ENCODE measurements at places on chromosomes 7 and 10.

DNA sequence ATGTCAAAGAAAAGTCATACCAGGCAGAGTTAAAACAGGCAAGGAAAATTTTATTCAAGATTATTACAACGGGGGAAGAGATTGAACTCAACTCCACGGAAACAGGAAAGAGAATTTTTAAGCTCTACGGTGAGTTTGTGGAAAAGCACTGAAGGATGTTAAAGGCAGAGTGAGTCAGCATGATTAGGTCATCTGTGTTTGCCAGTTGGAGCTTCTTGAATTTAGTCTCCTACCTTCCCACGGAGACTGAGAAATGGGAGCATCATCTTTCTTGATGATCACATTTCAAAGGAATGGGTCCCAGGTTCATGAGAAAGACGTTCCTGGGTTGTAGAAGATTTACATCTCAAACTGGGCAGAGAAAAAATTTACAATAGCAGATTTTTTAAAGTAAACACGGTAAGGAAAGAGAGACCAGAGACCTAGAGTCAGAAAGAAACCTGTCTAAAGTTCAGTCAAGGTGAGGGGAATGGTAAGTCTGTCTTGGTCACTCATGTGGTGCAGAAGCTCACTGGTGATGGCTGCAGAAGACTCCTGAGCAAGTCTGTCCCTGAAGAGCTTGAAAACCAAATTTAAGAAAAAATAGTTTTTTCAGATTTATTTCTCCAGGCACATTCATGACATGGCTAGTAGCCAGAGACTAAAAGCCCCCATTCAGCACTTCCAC, 516.9 kb upstream of the LRRN3 start:
- no peak for DNase-seq

GRCh38 chr10:86340176-86340990, 26.2 kb downstream of the GRID1 start:
- no peak for DNase-seq

DNA sequence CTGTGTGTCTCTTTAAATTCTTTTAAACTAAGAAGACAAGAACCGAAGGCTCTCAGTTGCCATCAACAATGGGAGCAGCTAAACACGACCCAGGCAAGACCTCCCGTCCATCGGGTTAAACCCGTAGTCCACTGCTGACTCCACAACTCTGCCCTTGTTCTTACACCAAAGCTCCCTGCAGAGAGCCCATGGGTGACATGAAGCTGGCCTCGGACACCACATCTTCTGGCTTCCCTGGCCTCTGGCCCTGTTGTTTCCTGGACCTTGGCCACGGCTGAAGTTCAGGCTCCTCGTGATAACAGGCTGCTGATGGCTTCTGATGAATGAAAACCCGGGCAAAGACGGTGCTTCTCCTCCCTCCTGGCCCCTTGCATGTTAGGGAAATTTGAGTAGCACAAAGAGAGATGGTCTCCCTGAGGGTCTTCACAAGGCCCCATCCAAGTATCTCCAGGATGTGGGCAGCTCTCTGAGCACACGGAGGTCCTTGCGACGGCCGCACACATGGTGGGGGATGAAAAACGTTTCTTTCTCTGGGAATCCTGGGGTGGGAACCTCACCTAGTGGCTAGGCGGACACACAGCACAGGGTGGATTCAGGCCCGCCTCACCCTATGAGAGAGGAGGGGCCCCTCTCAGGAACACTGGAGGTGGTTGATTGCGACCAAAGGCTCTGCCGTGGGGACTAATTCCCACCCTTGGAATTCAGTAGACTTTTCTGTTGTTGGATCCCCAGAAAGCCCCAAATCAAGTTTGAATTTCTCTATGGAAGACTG, 271.1 kb downstream of the ADARB2 start:
- no peak for DNase-seq

- DNase-seq: no peak
Observed at GRCh38 chr10:130243015-130243414, 106.8 kb downstream of the GLRX3 start.

DNA sequence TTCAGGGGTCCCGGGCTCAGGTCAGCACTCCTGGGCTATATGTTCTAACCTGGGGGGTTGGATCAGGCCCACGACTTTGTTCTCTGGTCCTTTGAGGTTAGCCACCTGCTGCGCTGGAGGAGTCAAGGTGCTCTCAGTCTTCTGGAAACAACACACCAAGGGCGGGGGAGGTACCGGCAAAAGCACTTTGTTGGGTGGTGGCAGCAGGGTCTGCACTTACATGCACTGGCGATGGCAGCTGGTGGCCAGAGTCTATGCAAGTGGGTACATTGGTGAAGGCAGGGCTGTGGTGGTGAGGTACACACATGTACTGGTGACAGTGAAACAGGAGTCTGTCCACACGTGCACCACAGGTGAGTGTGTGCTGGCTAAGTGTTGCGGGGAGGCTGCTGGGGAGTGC, 194.2 kb upstream of the MAGI2 start:
- DNase-seq: no peak

DNA sequence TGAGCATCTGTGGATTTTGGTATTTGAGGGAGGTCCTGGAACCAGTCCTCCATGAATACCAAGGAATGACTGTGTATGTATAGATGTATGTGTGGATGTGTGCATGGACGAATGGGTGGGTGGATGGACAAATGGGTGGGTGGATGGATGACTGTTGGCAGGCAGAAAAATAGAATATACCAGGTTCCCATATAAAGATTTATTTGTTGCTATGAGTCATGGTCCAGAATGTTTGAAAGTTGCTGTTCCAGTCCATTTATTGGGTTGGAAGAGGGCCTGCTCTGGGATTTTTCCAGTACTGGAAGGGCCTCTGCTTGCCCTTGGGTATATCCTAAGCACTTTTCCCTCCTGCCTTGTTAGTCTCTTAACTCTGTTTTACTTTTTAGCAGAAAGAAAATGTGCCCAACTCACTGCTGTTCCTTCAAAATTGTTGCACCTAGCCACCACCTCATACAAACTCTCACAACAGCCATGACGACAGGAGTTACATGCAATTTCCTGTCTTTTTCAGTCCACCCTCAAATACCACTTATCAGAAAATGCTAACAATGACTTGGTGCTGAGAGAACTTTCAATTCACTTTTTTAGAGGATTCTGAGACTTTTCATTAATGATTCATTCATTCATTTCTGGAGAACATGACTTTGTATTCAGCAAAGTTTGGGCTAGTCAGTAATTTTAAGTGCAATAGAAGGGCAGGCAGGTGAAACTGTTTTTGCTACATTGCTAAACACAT, 108.1 kb downstream of the EEPD1 start:
- DNase-seq: no peak

- DNase-seq: no peak
Observed at GRCh38 chr10:3173171-3173878, 743 bp upstream of the PITRM1 start.

GRCh38 chr7:37197108-37197507, 251.6 kb downstream of the ELMO1 start:
- no peak for DNase-seq

DNA sequence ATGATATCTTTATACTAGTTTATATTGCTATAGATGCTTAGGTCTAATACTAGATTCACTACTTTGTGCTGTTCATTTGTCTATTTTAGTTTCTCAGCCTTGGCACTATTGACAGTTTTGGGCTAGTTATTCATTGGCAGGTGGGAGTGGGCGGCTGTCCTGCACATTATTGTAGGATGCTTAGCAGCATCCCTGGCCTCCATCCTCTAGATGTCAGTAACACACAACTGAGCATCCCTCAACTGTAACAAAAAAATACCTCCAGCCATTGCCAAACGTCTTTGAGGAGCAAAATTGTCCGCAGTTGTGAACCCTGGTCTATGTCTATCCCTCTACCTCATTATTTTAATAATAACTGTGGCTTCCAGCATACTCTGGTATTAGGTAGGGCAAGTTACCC, 34.4 kb upstream of the PNLIP start:
- DNase-seq: no peak

DNA sequence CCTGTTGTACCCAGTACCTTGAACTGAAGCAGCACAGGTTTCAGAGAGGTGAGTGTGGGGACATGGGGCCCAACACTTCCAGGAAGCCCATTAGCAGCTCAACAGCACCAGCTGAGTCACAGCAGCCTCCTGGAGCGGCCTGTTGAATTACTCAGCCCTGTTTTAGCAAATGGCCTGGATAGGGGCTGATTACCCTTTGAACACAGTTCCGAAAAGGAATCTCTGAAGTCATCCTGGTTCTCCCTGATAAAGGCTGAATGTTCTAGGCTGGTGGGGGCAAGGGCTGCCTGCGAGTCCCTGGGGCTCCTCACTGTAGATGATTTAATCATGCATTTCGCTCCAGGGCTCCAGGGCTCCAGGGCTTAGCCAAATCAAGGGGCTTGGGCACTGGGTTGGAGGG, 287.5 kb downstream of the GRID1 start:
- DNase-seq: no peak

GRCh38 chr10:58952747-58953466, 223.5 kb upstream of the PHYHIPL start:
- no peak for DNase-seq

DNA sequence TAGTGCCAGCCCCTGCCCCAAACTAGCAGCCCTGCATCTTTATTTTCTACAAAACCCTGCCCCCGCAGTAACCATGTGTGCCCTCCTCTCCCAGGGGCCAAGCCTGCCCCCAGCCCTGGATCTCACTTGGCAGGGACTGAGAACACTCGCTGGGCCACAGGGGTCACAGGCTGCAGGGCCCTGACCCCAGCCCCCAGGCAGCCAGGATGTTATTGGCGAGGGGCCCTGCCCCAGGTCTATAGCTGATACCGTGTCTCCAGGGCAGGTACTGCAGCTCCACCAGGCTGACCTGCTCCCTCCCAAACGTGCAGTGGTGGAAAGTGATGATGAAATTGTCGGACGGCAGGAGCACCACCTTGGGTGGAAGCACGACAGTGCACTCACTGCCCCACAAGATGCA, 35.9 kb upstream of the TUBB8 start:
- DNase-seq: no peak

- DNase-seq: no peak
Observed at GRCh38 chr10:99484626-99485581, 47.8 kb upstream of the NKX2-3 start.

DNA sequence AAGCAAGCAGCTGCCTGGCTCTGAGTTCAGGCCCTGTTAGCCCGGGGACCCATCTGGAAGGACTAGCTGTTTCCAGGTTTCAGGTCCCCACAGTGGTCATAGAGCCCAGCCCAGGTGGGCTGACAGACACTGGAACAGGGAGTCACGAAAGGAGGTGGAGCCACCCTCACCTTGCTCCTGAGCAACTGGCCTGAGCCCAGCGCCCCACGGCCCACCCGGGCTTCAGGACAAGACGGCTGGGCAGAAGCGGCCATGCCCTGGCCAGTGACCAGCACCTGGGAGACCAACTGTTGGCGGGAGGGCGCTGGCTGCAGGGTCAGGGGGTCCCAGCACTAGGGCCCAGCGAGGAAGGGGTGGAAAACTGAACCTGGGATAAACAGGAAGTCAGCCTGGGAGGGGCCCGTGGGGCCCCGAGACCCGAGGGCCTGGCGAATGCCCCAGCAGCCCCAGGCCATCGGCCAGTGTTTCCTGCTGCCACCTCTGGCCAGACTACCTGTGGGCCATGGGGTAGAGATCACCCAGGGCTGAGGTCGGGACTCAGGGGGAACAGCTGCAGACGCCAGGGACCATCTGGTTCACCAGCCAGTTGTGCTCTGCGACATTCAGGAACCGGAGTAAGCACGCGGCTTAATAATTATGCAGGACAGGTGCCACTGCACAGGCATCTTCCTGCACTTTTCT, 282.1 kb upstream of the PPP2R2D start:
- DNase-seq: no peak

- no peak for DNase-seq
Observed at GRCh38 chr10:88386204-88386788, 196.8 kb downstream of the RNLS start.

GRCh38 chr10:91891125-91892001, 17.9 kb downstream of the FGFBP3 start:
- DNase-seq: no peak

DNA sequence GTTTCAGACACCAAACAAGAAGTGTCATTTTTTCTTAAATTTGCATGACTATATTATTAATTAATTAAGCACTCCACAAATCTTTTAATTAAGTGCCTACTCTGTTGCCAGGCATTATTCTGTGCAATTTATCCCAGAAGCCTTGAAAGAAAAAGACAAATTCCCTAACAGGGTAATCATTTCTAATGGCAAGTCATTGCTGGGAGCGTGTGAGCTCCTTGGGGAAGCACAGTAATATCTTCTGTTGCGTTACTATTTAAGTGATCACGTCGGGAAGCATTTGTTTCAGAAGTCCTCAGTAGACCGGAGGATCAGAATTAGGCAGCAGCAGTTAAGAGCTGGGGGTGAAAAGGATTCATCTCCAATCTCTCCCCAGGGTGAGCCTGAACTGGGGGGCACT, 276.8 kb upstream of the RNF32 start:
- no peak for DNase-seq

GRCh38 chr10:38093816-38094157, 350 bp upstream of the ZNF37A start:
- DNase-seq: no peak

- no peak for DNase-seq
Observed at GRCh38 chr7:24863626-24864025, 106.4 kb upstream of the GSDME start.

- no peak for DNase-seq
Observed at GRCh38 chr10:26960308-26960707, 99.5 kb upstream of the ABI1 start.
